ENCODE measurements at places on chromosomes 13 and 19. TPM values are rescaled to one million over a fixed set of nuclear protein-coding genes. Genes with fewer than 3 reads are reported as not detected.

Gene PDX1
- not detected for total RNA-seq

Gene LAIR1
- 40.2 TPM for total RNA-seq

GRCh38 chr19:40286235-40286970 is 1.3 kb upstream of the AKT2 start:
- DNase-seq, result no peak
- H3K4me1 ChIP-seq, result peaks cover 46% of the 10 kb centered on the region
- H3K27me3 ChIP-seq, result no peaks in the 10 kb centered on the region
- peak overlapping the region; percentile 68 for H3K4me3 ChIP-seq

Gene SHISA7
- not detected for total RNA-seq

DNA sequence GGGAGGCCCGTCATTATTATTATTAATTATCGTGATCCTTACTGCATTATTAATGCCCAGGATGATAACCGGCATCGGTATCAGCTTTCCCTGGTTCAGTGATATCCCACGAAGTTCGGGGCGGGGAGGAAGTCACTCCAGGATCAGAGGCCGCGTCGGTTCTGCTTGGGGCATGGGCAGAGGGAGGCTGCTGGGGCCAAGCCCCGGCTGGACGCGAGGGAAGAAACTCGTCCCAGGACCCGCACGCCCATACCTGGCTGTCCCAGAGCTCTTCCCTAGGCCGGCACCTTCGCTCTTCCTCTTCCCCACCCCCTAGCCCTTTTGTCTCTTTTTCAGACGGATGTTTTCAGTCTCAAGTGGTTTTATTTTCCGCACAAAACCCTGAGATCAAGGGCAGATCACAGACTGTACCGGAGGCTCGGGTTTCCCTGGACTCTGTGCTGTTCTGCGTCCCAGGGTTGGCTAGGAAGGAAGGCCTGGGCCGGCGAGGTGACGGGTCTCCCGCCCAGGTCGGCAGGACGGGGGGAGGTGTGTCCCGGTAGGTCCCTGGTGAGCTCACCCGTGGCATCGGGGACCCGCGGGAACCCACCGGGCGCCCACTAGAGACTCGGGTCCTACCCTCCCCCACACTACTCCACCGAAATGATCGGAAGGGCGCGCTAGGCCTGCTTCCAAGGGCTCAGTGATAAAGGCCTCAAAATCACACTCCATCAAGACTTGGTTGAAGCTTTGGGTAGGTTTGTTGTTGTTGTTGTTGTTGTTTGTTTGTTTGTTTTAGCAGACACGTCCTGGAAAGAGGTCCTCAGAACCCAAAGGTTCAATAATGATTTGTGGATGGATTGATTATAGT is 7.9 kb downstream of the ZIC2 start:
- DNase-seq, result peak; percentile 46
- H3K4me3 ChIP-seq, result no peak overlapping the region
- no peaks in the 10 kb centered on the region for H3K36me3 ChIP-seq
- no peak overlapping the region for H3K27ac ChIP-seq

DNA sequence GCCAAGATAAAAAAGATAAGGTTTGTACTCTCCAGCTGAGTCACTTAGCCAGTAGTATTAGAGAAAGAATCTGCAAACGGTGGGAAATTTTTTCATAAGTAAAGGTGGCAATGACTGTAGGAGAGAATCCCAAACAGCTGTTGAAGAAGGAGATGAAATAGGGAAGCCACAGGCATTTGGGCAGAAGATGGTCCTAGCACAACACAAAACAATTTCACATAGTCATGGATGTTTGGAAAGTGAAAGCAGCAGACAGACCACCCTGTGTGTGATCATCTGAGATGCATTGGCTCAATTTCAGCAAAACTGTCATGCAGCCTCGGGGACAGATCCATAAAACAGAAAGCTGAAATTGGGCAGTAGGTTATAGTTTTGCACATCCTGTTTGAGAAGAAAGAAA is 2832.4 kb downstream of the PCDH9 start:
- DNase-seq, result no peak
- no peaks in the 10 kb centered on the region for H3K4me1 ChIP-seq
- H3K27ac ChIP-seq, result no peak overlapping the region
- H3K36me3 ChIP-seq, result no peaks in the 10 kb centered on the region
- no peaks in the 10 kb centered on the region for H3K27me3 ChIP-seq
- no peak overlapping the region for H3K4me3 ChIP-seq

Gene NCR1
- total RNA-seq, result not detected

- no peak overlapping the region for H3K4me3 ChIP-seq
- H3K27me3 ChIP-seq, result no peaks in the 10 kb centered on the region
- peak; percentile 1 for DNase-seq
- peaks cover 26% of the 10 kb centered on the region for H3K4me1 ChIP-seq
- H3K27ac ChIP-seq, result no peak overlapping the region
Measured at GRCh38 chr13:57634839-57635165, 3.3 kb downstream of the PCDH17 start.

Gene LENG1
- 16.5 TPM for total RNA-seq

DNA sequence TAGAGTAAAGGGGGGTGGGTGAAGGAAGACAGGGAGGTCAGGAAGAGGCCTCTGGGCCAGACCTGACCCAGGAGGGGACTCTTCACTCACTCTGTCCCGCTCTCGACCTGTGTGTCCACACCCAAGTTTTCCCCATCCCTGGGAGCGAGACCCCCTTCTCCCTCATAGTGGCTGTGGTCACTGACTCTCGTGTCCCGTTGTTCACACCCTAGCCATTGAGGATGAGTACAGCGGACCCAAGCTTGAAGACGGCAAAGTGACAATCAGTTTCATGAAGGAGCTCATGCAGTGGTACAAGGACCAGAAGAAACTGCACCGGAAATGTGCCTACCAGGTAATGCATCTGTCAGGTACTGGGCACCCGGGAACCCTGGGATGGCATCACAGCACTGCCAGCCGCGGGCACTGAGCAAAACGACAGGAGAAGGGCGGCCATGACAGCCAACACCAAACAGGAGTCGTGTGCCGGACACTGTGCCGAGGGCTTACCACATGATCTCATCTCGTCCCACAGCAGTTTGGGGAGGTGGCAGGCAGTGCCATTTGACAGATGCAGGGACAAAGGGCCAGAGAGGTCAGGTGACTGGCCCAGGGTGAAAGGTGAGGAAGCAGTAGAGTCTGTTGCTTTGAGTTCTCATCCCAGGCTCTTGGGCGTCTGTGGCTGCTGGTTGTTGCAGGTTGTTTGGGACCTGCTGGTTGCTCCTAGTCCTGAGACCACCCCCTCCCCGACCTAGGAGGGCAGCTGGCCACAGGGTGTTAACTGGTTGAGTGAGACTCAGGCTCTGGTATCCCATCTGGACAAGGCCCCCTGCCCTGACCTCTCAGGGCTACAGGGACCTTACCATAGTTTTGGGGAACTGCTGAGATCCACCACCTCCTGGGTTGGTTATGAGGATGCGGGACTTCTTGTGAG is 29.6 kb downstream of the PPP5C start:
- H3K4me1 ChIP-seq, result no peaks in the 10 kb centered on the region
- H3K27me3 ChIP-seq, result no peaks in the 10 kb centered on the region
- no peaks in the 10 kb centered on the region for H3K36me3 ChIP-seq
- no peak for DNase-seq
- no peak overlapping the region for H3K27ac ChIP-seq
- H3K4me3 ChIP-seq, result no peak overlapping the region

Gene ZNF85
- total RNA-seq, result 17.1 TPM

DNA sequence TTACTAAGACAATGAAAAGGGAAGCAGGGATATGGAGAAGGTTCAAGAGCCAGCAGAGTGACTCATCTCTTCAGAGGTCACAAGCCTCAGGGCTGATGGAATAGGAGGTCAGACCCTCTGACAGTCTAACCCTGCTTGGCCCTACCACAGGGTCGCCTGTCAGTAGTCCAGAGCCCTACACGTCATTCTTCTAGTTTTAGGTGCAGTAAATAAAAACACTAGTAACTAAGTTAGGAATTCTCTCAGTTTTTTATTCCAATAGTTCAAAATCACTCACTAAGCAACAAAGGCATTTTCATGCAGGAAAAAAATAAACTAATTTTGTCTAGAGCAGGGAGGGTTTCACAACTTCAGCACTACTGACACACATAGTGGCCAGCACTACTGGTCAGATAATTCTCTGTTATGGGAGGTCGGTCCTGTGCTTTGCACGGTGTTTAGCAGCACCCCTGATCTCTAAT is 27.2 kb downstream of the FOXO1 start:
- H3K27ac ChIP-seq, result peak overlapping the region; percentile 78
- peaks cover 84% of the 10 kb centered on the region for H3K4me1 ChIP-seq
- DNase-seq, result no peak
- H3K4me3 ChIP-seq, result no peak overlapping the region
- no peaks in the 10 kb centered on the region for H3K27me3 ChIP-seq

DNA sequence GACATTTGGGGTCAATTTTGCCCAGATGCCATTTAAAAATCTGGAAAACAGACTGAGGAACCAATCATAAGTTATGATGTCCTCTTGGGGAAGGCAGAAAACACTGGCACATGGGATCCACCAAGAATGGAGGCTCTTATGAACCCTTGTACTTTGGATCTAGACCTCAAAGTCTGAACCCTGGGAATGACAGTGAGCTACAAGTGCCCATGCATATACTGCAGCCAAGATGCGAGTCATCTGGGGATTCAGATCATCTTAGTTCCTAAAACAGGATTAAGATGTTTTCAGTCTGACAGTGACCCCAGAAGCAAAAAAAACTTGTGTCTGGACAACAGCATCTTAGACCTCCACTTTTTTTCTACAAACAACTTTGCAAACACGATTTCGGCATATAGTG is 100.2 kb upstream of the SIAH3 start:
- DNase-seq, result no peak
- no peaks in the 10 kb centered on the region for H3K4me1 ChIP-seq
- no peak overlapping the region for H3K27ac ChIP-seq
- no peaks in the 10 kb centered on the region for H3K27me3 ChIP-seq

GRCh38 chr19:47494211-47494547 is 10.2 kb upstream of the KPTN start:
- DNase-seq, result no peak
- H3K27ac ChIP-seq, result no peak overlapping the region
- H3K4me1 ChIP-seq, result no peaks in the 10 kb centered on the region
- H3K27me3 ChIP-seq, result no peaks in the 10 kb centered on the region
- H3K4me3 ChIP-seq, result no peak overlapping the region

GRCh38 chr19:6730153-6730804 is 7.1 kb downstream of the GPR108 start:
- H3K27me3 ChIP-seq, result no peaks in the 10 kb centered on the region
- no peak for DNase-seq
- no peak overlapping the region for H3K27ac ChIP-seq
- H3K36me3 ChIP-seq, result no peaks in the 10 kb centered on the region
- no peak overlapping the region for H3K4me3 ChIP-seq
- H3K4me1 ChIP-seq, result peaks cover 13% of the 10 kb centered on the region

Gene ZNF575
- total RNA-seq, result 4.0 TPM

DNA sequence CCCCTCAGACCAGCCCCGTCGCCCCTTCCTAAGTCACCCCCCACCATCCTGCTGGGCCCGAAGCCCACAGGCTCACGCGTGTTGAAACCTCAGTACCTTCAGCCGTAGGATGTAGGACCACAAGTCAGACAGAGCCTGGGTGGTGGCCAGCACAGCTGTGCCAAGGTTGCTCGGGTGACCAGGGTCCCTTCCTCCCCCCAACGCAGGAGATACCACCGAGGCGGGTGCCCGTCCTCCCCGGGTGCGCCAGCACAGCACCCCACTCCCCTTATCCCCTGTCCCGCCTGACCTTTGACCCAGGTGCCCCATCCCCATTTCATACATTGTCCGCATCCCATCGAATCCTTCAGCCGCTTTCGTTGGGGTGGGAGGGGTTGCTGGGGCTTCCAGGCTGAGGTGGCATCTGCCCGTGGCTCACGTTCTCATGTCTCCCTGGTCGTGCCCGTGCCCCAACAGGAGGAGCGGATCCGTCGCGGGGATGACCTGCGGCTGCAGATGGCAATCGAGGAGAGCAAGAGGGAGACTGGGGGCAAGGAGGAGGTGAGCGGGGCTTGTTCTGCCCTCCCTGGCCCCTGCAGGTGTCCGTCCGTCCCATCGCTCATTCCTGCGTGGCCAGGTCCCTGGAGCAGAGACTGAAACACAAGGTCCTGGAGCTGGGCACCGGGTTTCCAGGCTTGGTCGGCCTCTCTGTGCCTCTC is 14.5 kb downstream of the EPN1 start:
- H3K4me3 ChIP-seq, result no peak overlapping the region
- H3K36me3 ChIP-seq, result no peaks in the 10 kb centered on the region
- no peak overlapping the region for H3K27ac ChIP-seq
- peaks cover 9% of the 10 kb centered on the region for H3K4me1 ChIP-seq

GRCh38 chr19:16320987-16321386 is 3.6 kb upstream of the KLF2 start:
- DNase-seq, result no peak
- H3K4me3 ChIP-seq, result no peak overlapping the region
- H3K27ac ChIP-seq, result no peak overlapping the region
- H3K36me3 ChIP-seq, result peaks cover 3% of the 10 kb centered on the region

GRCh38 chr19:39038098-39038497 is 5.7 kb upstream of the FBXO27 start:
- H3K4me3 ChIP-seq, result no peak overlapping the region
- H3K36me3 ChIP-seq, result no peaks in the 10 kb centered on the region
- H3K27ac ChIP-seq, result no peak overlapping the region

- no peaks in the 10 kb centered on the region for H3K36me3 ChIP-seq
- H3K27me3 ChIP-seq, result peaks cover 3% of the 10 kb centered on the region
- H3K27ac ChIP-seq, result no peak overlapping the region
- H3K4me3 ChIP-seq, result no peak overlapping the region
- no peaks in the 10 kb centered on the region for H3K4me1 ChIP-seq
- DNase-seq, result no peak
Measured at GRCh38 chr19:47310819-47311218, 1.2 kb downstream of the C5AR1 start.

Gene TJP3
- 2.0 TPM for total RNA-seq

Gene NUCB1
- 136 TPM for total RNA-seq

- H3K27ac ChIP-seq, result peak overlapping the region; percentile 45
- H3K4me3 ChIP-seq, result peak overlapping the region; percentile 15
- H3K36me3 ChIP-seq, result peaks cover 49% of the 10 kb centered on the region
- DNase-seq, result no peak
- no peaks in the 10 kb centered on the region for H3K27me3 ChIP-seq
- H3K4me1 ChIP-seq, result peaks cover 39% of the 10 kb centered on the region
Measured at GRCh38 chr19:2239771-2240770, 3.4 kb downstream of the SF3A2 start.

DNA sequence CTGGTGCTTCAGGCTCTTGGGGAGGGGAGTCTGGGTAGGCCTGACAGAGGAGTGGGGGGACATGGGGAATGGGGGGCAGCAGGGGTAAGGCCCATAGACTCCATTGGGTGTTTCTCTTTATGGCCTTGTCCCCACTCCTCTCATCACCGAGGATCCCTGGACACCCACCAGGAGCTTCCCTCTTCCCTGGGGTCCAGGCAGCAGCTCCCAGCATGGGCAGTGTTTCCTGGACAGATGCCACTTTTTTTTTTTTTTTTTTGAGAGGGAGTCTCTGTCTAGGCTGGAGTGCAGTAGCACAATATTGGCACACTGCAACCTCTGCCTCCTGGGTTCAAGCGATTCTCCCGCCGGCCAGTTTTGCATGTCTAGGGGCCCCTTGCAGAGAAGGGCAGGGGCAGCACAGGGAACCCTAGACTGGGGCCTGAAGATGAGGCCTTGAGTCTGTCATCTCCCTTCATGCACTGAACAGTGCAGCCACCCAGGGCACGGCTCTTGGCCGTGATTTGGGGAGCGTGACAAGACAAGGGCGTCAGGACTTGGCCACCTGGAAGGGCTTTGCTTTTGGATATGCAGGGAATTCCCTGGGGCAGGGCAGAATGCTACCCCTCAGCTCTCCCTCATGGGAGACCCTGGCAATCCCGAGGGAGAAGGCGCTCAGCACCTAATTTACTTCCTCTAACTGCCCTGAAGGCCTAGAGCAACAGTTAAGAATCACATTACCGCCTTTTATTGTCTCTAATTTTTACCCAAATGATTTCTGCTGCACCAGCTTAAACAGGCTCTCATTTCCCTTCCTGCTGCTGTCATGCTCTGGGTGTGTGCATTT is 213.9 kb upstream of the ZNF536 start:
- H3K27ac ChIP-seq, result no peak overlapping the region
- no peaks in the 10 kb centered on the region for H3K36me3 ChIP-seq
- H3K4me1 ChIP-seq, result peaks cover 7% of the 10 kb centered on the region
- no peaks in the 10 kb centered on the region for H3K27me3 ChIP-seq
- no peak overlapping the region for H3K4me3 ChIP-seq
